ENCODE measurements at places on chromosomes 11 and 22.

DNA sequence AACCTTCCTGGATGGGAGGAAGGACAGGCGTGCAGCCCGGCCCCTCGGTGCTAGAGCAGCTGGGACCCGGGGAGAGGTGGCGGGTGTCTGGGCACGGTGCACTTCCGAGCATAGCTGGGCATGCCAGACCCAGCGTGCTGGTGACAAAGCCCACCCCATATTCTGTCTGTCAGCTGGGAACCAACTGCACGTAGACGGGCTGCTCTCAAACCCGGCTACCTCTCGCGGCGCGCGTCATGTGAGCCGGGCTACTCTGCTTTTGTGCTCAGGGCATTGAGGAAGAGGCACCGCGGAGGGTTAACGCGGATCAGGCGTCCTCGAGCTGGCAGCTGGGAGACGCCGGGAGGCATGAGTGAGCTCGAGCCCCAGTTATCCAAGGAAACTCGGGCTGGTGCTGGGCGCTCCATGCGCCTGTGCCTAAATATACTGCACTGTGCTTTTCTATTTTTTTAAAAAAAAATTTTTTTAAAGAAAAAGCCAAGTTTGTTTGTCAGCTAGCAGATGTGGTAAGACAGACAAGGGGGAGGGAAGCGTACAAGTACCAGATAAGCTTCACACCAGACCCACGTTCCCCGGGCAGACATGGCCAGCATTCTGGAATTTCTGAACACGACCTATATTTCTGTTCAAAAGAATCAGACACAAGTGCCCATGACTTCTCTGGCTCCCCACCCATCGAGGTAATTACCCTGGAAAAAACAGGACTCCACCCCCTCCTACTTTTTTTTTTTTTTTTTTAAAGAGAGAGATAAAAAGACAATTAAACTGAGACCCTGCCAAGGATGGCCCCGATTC, 425.6 kb downstream of the SHANK2 start:
- no peak for DNase-seq

DNA sequence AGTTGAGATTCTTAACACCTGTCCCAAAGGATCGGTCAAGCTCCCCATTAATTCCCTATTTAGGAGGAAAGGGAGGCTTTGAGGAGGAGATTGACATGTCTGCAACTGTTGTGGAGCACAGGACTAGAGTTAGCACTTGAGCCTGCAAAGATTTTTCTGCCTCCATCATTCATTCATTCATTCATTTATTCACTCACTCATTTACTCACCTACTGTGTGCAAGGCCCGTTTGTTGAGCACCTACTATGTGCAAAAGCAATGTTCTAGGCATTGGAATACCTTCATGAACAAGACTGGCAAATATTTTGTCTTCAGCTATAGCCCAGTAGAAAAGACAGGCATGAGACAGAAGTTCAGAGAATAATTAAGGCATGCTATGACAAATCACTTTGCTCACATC, 43.2 kb upstream of the CD82 start:
- DNase-seq: no peak

GRCh38 chr11:113736323-113736722, 30.2 kb upstream of the TMPRSS5 start:
- no peak for DNase-seq

DNA sequence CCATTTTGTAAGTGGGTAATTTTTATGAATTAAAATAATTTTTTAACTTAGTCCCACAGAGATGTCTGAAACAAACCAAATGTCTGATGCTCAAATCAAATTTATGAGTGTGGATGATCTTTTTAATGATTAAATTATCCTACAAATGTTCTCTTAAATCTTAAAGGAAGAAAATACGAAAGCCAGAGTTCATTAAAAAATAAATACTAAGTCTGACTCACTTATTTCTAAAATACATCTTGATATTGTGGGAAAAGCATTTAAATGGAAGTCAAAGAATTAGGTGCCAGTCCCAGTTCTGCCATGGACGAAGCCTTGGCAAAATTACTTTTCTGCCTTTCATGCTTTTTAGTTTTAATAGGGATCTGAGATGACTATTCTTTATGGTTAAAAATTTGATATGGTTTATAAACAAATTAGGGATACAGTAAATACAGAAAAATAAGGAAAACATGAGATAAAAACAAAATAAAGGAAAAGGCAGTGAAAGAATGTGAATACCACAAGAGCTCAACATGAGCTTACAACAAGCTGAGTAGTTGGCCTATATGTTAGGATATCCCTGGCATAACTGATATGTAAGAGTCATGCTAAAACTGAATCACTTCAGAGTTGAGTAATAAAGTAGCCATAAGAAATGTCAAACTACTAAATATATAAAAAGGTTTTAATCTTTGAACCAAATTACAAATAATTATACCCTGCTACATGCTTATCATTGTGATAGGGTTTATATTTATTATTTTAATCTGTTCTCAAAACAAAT, 9.2 kb downstream of the CCDC34 start:
- no peak for DNase-seq

DNA sequence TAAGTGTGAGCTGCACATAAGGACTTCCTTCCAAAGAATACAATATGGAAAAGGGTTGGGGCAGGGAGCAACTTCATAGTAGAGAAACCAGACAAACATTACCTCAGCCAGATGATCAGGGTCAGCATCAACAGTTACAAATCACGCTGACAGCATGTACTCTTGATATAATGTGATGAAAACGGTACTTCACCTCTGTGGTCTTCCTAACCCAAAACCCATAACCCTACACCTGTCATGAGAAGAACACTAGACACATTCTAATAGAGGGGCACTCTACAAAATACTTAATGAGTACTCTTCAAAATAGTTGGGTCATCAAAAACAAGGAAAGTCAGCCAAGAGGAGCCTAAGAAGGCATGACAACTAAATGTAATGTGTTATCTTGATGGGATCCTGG, 43.9 kb downstream of the RRAS2 start:
- DNase-seq: no peak

GRCh38 chr11:84740050-84740449, 887.1 kb downstream of the DLG2 start:
- no peak for DNase-seq

- no peak for DNase-seq
Measured at GRCh38 chr11:64369440-64370421, 10.8 kb downstream of the RPS6KA4 start.

DNA sequence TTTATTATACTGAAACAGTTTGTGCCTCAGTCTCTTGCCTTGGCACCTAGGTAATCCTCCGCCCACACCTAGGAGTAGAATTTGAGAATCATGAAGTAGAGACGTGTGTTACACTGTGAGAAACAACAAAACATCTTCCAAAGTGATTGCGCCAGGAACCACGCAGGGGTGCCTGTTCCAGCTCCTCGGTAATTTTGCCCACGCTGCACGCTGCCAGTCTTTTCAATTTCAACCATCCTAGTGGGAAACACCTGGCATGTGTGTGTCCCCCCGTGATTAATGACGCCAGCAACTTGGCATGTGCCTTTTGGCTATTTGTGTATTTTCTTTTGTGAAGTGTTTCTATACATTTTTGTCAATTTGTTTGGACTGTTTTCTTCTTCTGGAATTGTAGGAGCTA, 919.1 kb downstream of the BRD1 start:
- DNase-seq: no peak

- no peak for DNase-seq
Measured at GRCh38 chr11:60891103-60891741, 15.2 kb downstream of the PRPF19 start.

- DNase-seq: no peak
Measured at GRCh38 chr11:17906436-17906835, 106.4 kb downstream of the SERGEF start.

GRCh38 chr11:64157631-64158394, 8.1 kb downstream of the MACROD1 start:
- no peak for DNase-seq

DNA sequence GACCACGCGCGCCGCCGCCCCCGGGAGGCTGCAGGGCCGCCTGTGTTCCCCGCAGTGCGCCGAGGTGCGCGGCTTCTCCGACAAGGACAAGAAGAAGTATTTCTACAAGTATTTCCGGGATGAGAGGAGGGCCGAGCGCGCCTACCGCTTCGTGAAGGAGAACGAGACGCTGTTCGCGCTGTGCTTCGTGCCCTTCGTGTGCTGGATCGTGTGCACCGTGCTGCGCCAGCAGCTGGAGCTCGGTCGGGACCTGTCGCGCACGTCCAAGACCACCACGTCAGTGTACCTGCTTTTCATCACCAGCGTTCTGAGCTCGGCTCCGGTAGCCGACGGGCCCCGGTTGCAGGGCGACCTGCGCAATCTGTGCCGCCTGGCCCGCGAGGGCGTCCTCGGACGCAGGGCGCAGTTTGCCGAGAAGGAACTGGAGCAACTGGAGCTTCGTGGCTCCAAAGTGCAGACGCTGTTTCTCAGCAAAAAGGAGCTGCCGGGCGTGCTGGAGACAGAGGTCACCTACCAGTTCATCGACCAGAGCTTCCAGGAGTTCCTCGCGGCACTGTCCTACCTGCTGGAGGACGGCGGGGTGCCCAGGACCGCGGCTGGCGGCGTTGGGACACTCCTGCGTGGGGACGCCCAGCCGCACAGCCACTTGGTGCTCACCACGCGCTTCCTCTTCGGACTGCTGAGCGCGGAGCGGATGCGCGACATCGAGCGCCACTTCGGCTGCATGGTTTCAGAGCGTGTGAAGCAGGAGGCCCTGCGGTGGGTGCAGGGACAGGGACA, 2.7 kb downstream of the NLRP6 start:
- no peak for DNase-seq

DNA sequence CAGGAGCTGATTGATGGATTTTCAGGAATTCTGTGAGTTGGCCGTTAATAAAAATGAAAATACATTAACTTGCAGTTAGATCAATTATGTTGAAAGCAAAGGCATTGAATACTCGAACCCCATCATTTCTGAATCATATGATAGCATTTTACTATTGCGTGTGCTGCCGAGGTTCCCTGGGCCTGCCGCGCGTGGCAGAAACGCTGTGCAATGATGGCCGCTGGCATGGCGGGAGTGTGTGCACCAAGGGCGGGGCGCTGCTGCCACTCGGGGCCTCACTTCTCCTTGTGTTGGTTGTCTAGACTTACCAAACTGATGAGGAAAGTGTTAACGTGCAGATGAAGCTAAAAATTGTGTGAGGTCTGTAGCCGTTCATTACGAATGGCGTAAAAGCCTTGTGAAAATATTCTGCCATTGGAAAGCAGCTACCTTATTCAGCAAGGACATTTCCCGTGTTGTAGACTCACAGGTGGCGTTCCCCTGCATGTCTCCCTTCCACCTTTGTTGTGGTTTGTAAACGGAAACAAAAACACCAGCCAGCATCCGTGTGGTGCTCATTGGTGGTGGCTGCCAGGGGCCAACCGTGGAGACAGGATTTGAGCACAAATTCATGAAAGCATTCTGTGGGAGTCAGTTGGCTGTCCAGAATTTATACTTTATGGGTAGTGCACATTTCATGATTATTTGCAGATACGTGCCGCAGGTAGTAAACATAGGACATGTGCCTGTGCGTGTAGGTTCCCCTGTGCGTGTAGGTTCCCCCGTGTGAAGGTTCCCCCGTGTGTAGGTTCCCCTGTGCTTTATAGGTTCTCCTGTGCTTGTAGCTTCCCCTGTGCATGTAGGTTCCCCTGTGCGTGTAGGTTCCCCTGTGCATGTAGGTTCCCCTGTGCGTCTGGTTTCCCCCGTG, 5.9 kb upstream of the GRAMD4 start:
- DNase-seq: no peak

GRCh38 chr11:1630271-1630670, 696 bp downstream of the KRTAP5-5 start:
- DNase-seq: no peak

DNA sequence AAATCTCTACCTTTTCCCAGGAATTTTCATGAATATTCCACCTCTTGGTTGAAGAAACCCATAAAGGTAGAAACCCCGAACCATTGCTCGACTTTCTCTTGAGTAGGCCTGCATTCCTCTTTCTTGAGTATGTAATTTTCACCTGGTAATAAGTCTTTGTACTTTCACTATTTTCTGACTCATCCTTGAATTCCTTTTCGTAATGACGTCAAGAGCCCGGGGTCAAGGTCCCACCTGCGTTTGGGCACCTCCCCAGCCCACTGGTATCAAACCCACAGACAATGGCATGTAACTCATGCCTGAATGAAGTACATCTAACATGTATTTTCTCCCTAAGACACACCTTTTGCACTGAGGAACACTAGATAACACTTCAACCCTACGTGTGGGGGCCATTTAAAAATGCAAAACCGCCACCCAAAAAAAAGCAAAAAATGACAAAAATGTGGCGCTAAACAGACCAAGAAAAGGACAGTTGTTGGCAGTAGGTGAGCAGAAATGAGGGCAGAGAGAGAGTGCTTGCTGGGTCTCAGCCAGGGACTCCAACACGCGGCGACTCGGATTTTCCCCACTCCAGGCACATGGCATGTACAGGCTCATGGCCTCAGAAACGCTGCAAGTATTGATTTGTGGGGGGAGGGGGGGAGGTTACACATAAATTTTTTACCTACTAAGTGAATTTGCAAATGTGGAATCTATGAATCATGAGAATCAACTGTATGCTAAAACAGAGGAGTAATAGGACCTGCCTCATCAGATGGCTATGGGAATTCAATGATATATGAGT, 4.1 kb upstream of the C11orf24 start:
- no peak for DNase-seq

GRCh38 chr11:44083906-44084305, 11.6 kb upstream of the EXT2 start:
- DNase-seq: no peak

DNA sequence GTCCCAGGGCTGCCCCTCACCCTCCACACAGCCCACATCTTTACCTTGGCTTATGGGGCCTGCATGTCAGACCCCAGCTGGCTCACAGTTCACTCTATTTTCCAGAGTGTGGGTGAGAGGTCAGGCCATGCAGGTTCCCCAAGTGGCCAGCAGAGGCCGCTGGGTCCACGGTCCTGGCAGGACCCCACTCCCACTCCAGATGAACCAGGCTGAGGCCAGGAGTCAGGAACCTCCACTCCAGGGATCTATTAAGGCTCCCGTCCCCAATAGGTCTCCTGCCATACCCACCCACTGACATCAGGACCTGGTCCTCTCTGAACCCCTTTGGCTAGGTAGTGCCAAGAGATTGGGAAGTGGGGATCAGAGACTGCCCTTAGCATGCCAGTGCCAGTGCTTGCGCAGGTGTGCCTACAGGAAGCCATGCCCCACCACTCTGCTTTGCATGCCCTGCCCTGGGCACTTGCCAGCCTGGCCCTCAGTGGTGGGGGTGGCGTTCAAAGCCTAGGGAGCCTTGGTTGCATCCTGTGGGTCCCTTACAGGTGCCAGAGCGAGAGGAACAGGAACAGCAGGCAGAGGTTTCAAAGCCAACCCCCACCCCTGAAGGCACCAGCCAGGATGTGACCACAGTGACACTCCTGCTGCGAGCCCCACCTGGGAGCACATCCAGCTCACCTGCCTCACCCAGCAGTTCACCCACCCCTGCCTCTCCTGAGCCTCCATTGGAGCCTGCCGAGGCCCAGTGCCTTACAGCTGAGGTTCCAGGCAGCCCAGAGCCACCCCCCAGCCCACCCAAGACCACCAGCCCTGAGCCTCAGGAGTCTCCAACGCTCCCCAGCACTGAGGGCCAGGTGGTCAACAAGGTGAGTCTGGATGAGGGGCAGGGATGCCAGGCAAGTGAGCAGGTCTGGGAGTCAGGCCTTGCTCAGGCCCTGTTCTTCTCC, 8.3 kb downstream of the SMTN start:
- no peak for DNase-seq

Measured in stimulated activated CD8-positive, alpha-beta memory T cell treated with anti-CD3 and anti-CD28 coated beads, Interleukin-4, amount 100 ng/mL, for 1 hour (primary cell).